ENCODE measurements at places on chromosomes 2 and 18.
A peak's percentile ranks its signal among the peaks of the same experiment; 100 is the strongest.

- DNase-seq = no peak
These were observed 232.4 kb downstream of the INSIG2 start for GRCh38 chr2:118320658-118321057.

DNA sequence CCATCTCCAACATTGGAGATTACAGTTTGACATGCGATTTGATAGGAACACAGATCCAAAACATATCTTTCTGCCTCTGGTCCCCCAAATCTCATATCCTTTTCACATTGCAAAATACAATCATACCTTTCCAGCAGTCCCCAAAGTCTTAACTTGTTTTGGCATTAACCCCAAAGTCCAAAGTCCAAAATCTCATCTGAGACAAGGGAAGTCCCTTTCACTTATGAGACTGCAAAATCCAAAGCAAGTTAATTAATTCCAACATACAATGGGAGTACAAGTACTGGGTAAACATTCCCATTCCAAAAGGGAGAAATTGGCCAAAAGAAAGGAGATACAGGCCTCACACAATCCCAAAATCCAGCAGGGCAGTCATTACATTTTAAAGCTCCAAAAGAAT lies 265.4 kb downstream of the GULP1 start:
- no peak for DNase-seq

DNA sequence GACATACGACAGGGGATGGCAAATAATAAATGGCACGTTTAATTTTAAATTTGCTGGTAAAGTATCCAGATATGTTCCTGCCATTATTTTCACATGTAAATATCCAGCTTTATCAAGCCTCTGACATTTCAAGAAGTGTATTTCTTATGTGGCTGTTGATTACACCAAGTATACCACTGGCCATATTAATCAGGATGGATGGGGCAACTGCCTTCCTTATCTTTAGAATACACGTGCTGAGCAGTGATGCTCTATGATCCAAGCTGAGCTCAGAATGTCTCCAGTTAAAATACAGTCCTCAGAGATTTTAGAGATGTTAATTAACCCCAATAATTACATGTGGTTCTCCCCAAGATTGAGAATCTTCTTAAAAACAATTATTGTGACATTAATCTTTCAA lies 38.3 kb upstream of the RAPGEF4 start:
- DNase-seq = no peak

DNA sequence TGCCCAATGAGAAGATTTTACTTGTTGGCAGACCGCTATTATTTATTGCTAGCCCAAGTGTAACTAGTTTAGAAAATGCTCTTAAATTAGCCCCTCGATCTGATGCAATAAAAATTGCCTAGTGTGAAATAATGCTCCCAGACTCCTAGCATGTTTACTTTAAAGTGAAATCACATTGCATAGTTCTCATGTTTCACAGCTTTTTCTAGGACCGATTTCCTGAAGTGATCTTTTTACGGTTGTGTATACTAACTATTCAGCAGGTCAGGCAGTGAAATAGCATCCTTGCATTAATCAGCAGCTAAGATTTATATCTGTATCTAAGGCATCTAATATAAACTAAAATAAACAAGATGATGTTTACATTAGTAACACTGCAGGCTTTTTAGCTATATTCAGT lies 52.4 kb downstream of the PMS1 start:
- no peak for DNase-seq

DNA sequence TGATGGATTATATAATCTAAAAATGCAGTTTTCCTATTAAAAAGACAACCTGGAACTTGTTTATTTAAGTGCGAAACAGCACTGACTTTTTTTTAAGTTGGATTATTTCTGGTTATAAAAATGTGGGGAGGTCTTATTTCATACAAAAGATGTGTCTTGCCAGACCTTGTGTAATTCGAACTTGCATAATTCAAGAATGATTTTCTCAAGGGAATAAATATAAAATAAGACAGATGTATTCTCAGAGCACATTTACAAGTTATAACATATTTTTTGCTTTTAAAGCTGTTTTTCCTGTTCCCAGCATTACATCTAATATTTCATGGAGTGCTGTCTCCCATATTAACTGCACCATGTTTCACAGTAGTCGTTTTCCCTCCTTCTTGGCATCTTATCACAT lies 263.1 kb downstream of the CDH20 start:
- DNase-seq = no peak

DNA sequence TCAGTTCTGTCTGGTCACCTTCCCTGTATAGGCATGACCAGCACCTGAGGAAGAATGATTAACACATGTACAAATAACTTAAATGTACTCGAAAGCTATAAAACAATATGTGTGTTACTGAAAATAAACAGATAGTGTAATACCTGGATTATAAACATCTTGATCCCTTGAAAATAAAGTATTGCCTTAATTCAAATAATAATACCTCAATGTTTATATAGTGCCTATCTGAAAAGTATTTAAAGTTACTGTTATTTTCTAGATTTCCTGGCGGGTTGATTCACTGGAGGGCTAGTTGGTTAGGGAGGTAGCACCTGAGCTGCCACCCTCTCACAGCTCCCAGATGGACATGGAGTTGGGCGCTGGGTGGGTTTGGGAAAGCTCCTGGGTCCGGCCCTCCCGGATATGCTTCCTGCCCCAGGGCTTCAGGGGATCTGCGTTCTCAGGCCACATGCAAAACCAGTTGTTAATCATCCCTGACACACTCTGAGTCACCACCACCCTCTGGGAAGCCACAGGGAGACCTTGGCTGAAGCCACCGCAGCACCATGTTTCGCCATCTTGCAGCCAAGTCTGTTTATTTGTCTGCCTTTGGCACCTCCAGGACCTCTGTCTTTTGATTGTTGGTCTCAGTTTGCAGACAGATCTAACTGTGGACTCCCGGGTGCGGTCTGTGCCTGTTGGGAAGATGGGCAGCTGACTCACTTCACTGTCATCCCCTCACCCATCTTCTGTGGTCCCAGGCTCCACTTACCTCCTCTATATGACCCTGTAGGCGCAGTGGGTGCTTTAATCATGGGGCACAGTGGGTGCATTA lies 35.3 kb downstream of the RAB31 start:
- DNase-seq = peak; percentile 34

DNA sequence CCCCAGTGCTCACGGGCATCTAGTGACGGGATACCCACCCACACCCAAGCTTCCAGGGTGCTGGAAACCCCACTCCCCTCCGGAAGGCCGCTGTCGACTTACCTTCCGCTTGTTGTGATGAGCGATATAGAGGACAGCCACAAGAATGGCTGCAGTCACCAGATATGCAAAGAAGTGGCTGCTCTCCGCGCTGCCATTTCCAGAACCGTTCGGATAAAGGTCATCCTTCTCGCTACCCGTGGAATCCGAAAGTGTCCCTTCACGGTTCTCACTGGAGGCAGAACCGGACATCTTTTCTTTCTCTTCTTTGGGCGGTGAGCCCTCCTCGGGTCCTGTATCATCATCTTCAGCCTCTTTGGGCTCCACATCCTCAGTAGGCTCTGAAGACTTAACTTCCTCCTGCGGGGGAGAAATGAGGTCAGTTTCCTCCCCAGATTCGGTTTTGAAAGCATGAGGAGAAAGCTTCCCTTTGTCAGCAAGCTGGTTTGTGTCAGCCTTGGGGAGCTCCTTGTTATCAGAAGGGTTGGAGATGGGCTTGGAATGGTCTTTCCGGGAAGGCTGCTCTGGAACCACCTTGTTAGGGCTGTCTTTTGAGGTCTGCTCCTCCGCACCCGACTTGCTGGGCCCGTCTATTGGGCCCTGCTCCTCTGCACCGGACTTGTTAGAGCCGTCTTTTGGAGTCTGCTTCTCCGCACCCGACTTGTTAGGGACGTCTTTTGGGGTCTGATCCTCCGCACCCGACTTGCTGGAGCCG lies 1.2 kb downstream of the TGOLN2 start:
- peak; percentile 26 for DNase-seq

DNA sequence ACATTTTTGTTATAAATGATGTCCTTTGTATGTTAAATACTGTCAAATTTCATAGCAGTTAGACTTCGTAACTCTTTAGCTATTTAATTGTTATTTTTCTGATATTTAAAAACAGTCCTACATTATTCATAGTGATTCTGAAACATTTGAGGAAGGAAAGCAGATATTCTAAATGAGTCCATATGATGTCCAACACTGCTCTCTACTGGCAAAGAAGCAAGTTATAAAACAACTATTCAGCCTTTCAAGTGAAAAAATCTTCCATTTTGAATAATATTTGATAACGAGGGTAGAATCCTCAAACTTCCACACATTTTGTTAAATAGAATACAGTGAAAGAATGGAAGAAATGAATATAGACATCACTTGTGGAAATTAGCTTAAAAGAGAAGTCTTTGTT lies 220.8 kb downstream of the GULP1 start:
- DNase-seq = no peak

DNA sequence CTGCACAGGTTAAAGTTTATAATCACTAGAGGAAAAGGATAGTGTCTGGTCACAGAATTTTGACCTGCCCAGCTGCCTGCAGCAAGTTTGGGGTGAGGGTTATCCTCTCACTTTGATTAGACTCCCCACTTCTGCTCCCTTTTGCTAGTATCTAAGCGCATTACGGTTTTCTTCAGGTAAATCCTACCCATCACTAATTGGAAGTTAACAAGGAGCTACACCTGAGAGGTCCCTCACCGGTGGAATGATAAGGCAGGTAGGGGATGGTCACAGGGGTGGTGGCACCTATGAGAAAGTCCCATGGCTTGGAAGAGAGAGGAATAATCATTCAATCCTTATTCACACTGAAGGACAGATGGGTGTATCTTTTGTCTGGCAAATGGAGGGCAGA lies 7.6 kb downstream of the BCL2 start:
- no peak for DNase-seq

DNA sequence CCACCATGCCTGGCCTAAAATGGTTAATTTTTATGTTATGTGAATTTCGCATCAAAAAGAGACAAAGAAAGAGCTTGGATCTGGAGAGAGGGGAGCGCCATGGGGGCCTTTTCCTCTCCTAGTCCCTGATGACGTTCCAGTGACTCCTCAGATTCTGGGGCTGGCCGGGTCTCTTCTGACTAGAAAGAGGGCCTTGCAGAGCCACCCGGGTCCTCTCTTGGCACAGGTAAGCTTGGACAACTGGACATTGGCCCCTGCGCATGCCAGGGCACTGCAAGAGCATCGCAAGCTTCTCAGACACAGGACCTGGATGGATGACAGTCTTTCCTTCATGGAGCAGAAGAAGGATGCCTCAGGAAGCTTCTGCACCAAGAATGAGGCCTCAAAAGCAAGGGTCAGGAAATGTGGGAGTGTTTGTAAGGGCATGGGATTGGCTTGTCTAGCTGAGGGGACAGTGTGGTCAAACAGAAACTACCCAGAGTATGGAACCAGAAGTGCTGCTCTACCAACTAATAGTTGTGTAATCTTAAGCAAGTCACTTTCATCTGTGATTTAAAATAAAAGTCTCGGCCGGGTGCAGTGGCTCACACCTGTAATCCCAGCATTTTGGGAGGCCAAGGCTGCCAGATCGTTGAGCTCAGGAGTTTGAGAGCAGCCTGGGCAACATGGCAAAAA lies 35.2 kb downstream of the FOSL2 start:
- no peak for DNase-seq

- DNase-seq = no peak
These were observed 45.3 kb downstream of the E2F6 start for GRCh38 chr2:11420671-11421070.

- DNase-seq = no peak
These were observed 951.9 kb downstream of the TSN start for GRCh38 chr2:122707224-122707824.

DNA sequence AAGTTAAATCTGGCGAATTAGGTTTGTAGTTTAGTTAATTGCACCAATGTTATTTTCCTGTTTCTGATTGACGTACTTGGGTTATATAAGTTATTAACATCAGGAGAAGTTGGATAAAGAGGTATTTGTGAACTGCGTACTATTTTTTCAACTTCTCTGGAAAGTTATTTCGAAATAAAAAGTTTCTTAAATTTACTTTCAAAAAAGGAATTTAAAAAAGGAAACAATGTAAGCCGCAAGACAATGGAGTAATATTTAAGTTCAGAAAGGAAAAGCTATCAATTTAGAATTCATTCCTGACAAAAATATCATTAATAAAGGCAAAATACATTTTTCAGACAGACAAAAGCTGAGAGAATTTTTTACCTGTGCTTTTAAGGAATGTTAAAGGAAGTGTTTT lies 47.7 kb downstream of the RAB10 start:
- DNase-seq = no peak

DNA sequence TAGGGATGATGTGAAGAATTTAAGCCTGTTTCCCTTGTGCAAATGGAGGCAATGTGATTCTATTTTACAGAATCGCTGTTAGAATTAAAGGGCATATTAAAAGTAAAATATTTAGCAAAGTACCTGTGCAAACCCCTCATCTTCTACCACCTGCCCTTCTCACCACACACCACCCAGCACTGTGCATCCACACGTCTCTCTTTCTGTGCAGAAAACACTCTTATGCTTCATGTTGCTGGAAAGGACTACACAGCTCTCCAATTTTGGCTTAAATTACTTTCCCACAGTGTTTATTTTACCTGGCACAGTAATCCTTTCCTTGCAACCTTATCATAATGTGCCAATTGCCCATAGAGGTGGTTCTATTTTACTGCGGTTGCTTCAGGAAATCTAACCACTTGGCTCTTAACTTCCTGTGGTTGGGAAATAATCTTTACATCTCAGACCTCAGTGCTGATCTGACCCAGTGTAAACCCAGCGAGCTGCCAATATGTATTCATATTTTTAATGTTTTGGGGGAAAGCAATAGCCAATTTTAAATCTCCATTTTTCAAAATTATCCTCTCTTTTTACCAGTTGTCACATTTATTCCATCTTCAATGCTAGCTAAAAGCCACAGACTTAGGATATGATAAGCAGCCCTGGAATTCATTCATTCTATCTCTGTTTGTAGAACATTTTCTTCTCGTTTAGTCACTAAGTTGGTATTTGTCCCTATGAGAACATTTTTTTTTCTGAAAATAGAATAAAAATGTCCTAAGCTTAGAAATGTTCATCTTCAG lies 250.9 kb downstream of the DSEL start:
- no peak for DNase-seq

GRCh38 chr2:31016648-31017047 lies 121.6 kb downstream of the GALNT14 start:
- no peak for DNase-seq

DNA sequence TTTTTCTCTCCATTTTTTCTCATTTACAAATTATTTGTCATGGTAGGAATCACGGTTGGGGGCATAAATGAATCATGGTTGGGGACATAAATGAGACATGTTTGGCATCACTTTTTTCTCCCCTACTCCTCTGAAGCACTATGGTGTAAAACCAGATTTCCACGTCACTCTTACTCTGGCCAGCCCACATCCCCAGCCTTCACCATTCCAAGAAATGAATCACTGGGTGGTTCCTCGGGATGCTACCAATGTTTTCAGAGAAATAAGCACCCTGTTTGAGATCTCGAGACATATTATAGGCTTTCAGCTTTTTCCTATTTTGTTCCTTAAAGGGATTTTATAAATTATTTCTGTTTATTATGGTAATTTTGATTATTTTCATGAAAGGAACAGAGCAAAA lies 155.0 kb upstream of the SLC8A1 start:
- no peak for DNase-seq

GRCh38 chr2:88658881-88659537 lies 31.7 kb upstream of the EIF2AK3 start:
- DNase-seq = no peak
